ENCODE measurements at places on chromosomes 5 and 9. TPM values are rescaled to one million over a fixed set of nuclear protein-coding genes. Genes with fewer than 3 reads are reported as not detected.

The SMC5 gene
- 24.4 TPM for total RNA-seq

The TYRP1 gene
- 36.0 TPM for total RNA-seq

The CAMK2A gene
- 18.4 TPM for total RNA-seq

The GPR21 gene
- not detected for total RNA-seq

The NIPAL4 gene
- 0.74 TPM for total RNA-seq

The CFAP77 gene
- 2.3 TPM for total RNA-seq

DNA sequence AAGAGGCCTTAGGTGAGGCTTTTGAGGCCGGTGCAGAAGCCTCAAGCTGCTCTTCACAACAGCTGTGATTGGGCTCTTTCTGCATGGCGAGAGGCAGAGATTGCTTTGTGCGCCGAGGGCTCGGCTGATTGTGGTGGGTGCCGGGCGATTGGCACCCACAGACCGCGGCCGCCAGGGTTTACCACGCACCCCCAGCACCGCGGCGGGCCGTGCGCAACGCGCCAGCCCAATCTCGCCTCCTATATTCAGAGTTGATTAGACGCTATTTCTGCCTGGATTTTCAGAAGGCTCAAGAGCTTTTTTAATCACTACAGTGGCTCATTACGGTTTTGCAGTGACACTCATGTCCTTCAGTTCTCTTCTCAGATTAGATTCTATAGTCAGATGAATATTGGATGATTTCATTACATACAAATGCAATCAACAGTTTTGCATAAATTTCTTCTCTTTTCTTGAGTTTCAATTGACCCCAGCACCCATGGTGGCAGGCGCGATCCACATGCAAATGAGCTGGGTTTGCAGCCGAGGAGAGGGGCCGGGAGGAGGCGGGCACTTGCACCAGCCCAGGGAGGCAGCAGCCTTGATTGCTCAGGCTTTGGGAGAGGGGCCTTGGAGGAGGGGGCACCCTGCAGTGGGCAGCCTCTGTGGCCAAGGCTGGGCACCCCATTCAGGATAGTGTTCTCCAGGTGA, 33.8 kb upstream of the PTGS1 start:
- DNase-seq: no peak

GRCh38 chr9:133144904-133145851, 18.5 kb downstream of the GBGT1 start:
- DNase-seq: no peak

- DNase-seq: no peak
These were observed 61.2 kb upstream of the GCNT4 start for GRCh38 chr5:75113354-75114113.

DNA sequence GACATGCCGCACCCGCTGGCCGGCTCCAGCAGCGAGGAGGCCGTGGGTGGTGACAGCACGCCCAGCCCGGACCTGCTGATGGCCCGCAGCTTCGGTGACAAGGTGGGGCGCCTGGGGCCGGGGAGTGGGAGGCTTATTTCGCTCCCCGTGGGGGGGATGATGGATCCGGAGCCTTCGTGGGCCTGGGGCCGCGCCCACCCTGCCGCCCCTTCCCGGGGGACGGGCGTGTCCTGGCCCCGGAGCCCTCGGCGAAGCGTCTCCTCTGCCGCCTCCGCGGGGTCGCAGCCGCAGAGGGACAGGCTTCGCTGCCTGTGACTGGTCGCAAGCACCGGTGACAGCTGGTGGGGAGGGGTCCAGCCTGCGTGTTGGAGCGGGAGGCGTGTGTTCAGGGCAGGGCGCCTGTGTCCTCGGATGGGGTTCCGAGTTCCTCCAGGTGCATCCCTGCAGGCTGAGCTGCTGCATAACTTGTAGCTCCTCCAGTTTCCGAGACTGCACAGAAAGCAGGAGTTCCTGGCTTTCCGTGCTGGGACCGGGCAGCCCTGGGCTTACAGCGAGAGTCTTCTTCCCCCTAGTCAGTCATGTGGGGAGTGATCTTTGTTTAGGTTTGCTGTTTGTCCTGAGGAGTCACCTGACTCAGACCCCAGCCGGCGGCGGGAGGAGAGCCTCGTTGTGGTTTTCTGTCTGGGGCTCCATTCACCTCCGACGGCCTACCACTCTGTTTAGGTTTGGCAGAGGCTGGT, 666 bp downstream of the SNX30 start:
- DNase-seq: peak; percentile 45

DNA sequence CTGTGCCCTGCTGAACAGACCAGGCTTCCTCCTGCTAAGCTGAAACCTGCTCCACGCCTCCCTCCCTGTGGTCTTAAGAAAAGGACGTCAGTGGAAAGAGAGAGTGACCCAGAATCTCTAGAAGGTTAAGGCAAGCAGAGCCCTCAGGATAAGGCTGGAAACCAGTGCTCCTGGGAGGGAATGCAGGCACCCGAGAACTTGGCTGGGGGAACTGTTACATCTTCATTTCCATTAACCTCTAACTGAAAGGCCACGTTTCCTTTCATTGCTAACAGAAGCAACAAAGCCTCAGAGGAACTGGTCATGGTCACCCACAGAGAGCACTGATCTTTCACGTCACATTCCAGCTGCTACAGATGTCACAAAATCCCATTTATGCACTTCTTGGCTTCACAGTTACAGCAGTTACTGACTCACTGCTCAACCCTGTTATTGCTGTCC, 26.1 kb upstream of the AKNA start:
- DNase-seq: no peak

DNA sequence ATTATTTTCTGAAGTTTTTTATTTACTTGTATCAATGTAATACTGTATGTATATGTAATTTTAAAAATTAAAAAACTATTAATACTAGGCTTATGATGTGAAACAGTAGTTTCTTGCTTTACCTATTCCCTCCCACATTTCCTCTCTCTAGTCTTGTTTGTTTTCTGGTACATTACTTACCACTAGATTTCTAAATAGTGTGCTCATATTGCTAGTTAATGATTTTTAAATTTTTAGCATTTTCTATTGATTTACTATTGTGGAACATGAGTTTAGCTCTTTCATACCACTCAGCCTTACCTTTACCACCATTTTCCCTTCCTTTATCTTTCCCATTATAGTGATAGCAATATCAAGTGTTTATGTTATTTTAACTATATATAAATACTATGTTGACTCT, 39.3 kb downstream of the UBE2R2 start:
- no peak for DNase-seq

DNA sequence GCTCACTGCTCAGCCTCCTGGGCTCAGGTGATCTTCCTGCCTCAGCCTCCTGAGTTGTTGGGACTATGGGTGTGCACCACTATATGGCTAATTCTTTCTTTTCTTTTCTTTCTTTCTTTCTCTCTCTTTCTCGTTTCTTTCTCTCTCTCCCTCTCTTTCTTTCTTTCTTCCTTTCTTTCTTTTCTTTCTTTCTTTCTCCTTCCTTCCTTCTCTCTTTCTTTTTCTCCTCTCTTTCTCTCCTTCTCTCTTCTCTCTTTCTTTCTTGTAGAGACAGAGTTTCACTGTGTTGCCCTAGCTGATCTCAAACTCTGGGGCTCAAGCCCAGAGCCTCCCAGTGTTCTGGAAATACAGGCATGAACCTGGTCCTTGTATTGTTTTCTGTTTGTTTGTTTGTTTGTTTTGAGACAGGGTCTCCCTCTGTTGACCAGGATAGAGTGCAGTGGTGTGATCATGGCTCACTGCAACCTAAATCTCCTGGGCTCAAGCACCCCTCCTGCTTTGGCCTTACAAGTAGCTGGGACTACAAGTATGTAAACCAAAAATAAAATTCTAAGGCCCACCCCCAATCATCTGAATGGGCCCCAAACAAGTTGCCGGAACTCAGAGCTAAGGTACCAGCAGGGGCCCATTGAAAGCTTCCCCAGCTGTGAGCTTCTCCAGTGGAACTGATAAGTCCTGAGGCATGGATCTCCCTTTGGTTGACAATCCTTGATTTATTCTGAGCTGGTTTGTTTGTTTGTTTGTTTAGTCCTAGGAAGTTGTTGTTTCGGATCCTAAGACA, 11.9 kb upstream of the BTF3 start:
- DNase-seq: no peak

GRCh38 chr9:136599811-136600660, 54.2 kb upstream of the NOTCH1 start:
- DNase-seq: peak; percentile 83

- no peak for DNase-seq
These were observed 4.9 kb downstream of the TSPAN17 start for GRCh38 chr5:176652136-176652535.

- no peak for DNase-seq
These were observed 278.5 kb downstream of the SAXO1 start for GRCh38 chr9:18754537-18754936.

DNA sequence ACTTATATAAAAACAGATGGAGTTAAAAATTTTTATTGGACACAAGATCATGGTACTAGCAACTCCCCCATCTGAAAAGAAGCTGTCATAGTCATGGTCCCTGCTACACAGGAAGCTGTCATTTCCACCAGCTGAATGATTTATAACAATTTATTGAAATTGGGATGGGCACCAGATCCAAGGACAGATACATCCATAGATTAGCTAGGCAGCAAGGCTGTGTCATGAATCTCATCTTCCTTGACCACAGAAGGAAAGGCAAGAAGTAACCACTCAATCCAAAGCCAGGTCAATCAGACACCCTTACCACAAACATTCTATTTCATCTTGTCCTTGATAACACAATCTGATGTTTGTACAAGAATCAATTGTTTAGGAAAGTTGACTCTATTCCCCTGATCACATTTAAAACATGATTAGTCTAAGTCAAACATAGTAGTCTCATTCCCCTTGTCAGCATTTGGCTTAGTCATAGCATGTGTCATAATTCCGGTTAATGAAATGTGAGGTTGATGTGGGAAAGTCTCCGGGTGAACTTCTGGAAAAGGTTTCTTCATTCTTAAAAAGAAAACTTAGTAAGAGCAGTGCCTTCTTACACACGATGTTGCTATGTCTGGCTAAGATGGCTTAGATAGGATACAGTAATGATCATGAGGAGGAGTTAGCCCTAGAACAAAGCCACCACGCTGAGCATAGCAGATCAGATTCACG, 462.6 kb upstream of the PAPPA start:
- no peak for DNase-seq

DNA sequence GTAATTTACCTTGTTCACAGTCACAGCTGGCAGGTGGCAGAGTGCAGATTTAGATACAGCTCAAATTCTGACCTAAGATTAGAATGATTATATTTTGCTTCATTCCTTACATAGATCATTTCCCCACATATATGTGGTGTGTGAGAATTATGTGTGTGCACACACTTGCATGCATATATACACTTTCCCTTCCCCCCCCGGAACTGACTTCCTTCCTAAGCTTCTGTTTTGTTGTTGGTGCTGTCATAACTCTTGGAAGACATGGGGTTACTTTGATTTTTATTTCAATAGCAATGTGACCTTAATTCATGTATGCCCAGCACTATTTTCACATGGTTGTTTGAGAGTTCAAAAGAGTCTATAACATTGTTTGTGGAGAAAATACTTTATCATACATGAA, 112.8 kb downstream of the CMYA5 start:
- no peak for DNase-seq
